SHP77 (cell line): ENCODE measurements at places on chromosomes 2 and 18.
A peak's percentile ranks its signal among the peaks of the same experiment; 100 is the strongest.

- no peak for DNase-seq
These were observed 112.0 kb upstream of the THOC1 start for GRCh38 chr18:379681-380330.

- DNase-seq, result no peak
These were observed 30.1 kb downstream of the CNGA3 start for GRCh38 chr2:98376301-98376910.

DNA sequence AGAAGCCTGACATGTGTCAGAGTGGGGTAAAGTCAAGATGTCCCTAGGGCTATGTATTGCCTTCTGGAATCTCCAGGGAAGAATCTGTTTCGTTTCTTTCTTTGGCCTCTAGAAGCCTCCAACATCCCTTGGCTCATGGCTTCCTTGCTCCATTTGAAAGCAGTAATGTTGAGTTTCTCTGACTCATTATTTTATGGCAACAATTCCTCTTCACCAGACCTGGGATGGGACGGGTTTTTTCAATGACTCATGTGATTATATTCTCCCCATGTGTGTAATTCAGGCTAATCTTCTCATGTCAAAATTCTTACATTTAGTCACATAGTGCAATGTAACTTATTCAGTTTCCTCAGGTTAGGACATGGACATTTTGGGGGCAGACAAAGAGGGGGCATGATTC lies 1038.6 kb downstream of the CBLN2 start:
- no peak for DNase-seq

GRCh38 chr18:11857177-11857887 lies 6.1 kb downstream of the CHMP1B start:
- DNase-seq, result peak; percentile 78

- DNase-seq, result no peak
These were observed 12.0 kb upstream of the DGUOK start for GRCh38 chr2:73914667-73915066.

DNA sequence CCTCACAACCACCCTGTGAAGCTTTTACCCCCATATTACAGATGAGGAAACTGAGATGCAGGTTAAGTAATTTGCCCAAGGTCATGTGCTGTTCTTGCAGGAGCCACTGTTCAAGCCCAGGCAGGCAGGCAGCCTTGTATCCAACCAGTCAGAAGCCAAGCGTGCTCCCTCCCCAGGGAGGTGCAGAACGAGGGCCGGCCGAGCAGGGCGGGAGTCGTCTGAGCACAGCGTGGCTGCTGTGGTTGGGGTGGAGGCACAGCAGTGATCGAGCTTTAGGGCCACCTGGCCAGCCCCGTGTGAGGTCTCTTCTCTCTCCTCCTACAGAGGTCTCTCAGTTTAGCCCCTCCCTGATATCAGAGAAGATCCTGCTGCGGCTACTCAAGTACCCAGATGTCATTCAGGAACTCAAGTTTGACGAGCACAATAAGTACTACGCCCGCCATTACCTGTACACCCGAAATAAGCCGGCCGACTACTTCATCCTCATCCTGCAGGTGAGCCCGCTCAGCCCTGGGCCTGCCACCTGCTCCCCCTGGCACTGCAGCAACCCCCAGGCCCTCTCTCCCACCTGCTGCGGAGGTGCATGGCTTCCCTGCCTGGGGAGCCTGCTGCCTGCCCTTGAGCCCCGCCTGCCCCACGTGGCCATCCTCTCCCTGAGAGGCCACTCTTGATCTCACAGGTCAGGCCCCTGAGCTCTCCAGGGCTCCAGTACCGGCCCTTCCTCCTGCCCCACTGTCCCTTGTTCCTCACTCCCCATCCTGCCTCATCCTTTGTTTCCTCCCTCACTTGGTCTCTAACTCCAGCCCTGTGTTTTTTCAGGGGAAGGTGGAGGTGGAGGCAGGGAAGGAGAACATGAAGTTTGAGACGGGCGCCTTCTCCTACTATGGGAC lies 17.1 kb upstream of the CNNM3 start:
- DNase-seq, result no peak

- DNase-seq, result no peak
These were observed 33.0 kb downstream of the CYRIA start for GRCh38 chr2:16632598-16632997.

- no peak for DNase-seq
These were observed 71.7 kb downstream of the KCTD1 start for GRCh38 chr18:26476697-26477096.

GRCh38 chr18:9782073-9782857 lies 74.2 kb downstream of the RAB31 start:
- DNase-seq, result no peak

- DNase-seq, result no peak
These were observed 76.8 kb downstream of the SOWAHC start for GRCh38 chr2:109690822-109691541.

DNA sequence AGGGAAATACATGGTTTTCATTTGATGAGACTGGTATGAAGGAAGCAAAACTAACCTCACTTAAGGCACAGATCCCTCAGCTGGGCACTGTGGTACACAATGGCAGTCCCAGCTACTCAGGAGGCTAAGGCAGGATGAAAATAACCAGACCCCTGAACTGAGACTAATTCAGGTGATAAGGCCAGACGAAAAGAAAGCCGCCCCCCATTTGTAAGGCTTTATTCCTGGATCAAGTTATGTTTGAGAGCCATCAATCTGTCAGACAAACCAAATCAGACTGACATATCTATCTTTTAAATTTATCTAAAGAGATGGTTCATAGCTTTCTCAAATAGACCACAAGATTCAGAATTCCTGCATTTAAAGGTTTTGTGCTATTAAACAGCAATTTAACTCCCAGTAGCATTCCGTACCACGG lies 4.1 kb downstream of the SRSF7 start:
- DNase-seq, result no peak

DNA sequence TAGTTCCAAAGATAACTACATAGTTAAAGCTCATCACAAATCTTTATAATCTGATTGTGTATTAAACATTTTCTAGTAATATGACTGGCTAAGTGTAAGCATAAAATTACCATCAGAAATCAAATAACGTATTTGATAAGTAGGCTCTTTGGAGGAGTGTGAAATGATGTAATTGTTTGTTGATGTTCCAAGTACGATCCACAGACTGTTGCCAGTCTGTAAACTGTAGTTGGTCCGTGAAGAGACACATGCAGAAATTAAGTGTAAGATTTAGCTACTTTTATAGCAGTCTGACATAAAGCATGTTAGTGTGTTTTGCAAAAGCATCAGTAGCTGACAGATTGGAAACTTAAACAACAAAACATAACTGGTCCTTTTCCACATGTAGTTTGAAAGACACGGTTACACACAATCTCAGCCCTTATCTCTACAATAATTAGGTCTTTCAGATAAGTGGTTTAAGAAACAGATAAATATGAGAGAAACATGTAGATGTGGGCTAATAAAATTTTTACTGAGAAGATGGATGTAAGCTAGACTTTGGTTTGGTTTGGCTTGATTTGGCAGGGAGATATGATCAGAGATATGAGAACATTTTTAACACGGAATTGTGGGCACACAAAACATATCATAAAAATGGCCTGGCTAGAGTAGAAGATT lies 115.0 kb upstream of the EPB41L5 start:
- DNase-seq, result no peak

DNA sequence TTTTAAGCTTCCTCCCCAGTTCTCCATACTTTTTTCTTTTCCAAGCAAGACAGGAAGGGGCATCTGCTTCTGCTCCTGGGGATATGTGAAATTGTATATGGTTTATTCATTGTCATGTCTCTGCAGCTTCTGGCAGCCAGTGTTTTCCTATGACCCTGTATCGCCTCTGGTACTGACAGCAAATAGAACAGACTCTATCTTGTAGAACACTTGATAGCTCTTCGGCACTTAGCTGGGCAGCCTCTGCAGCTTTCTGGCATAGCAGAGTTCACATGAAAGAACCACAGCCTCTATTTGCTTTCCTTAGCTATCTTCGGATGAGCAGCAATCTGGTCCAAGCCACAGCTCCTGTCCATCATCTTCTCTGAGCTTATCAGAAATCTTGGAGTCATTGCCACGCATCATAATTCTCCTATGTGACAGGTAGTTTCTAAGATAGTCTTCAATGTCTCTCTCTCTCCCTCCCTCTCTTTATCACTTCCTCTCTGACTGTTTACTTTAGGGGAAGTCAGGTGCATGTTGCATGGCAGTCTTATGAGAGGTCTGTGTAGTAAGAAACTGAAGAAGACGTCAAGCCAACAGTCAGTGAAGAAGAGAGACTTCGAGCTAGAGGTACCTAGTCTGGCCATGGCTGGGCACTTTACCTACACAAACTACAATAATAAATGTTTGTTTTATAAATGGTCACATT lies 627.7 kb upstream of the CDH2 start:
- no peak for DNase-seq

GRCh38 chr2:5977477-5977876 lies 285.3 kb downstream of the SOX11 start:
- DNase-seq, result no peak

DNA sequence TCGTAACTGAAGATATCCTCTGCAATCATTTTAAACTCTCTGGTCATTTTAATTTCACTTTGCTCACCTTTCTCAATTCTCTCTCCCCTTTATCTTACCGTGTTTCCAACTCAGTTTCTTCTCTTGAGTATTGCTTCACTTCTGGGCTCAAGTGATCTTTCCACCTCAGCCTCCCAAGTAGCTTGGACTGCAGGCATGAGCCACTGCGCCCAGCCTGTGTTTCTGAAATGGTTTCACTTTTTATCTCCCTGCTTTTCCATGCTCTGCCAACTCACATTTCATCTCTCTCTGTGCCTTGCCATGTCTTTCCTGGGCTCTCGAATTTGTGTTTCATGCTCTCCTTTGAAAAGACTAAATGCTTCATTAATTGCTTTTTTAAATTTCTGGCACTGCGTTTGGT lies 30.5 kb upstream of the TMEM131 start:
- no peak for DNase-seq

GRCh38 chr18:11071300-11071699 lies 78.1 kb downstream of the PIEZO2 start:
- DNase-seq, result no peak

- no peak for DNase-seq
These were observed 125.6 kb downstream of the PTRHD1 start for GRCh38 chr2:24667542-24667941.

DNA sequence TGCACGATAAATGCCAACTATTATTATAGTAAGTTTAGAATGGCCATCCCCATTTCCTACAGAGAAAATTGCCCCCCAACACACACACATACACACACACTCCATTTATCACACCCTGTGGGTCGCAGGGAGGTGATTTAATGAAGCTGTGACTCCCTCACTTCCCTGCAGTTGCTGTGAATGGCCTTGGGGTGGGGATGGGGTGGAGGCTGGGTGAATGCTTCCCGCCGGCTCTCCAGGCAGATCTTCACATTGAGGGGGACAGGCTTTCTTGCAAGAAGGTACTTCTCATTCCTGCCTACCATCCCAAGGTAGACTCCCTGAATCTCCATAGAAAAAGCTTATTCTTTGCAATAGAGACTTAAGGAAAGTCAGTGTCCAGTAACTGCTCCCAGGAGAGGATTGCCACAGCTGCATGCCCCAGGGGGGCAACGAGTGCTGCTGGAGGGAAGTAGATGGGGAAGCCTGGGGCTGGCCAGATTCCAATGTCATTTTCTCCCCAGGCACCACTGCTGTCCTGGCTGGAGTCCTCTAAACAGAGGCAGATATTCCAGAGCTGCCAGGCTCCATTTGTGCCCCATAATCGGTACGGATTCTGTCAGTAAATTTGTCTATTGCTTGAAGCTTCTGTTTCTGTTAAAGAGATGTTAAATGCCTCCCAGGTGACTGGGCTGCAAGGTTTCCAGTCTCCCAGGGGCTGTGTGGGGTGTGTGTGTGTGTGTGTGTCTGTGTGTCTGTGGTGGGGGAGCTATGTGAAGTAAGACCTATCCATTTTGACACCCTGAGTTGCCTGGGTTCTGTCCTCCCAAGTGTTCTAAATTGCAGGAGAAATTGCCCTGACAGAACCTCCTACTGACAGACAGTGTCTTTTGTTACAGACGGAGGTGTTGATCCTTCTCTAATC lies 265.5 kb downstream of the SRBD1 start:
- DNase-seq, result no peak

GRCh38 chr2:98730053-98730706 lies 752 bp downstream of the MGAT4A start:
- DNase-seq, result peak; percentile 55

DNA sequence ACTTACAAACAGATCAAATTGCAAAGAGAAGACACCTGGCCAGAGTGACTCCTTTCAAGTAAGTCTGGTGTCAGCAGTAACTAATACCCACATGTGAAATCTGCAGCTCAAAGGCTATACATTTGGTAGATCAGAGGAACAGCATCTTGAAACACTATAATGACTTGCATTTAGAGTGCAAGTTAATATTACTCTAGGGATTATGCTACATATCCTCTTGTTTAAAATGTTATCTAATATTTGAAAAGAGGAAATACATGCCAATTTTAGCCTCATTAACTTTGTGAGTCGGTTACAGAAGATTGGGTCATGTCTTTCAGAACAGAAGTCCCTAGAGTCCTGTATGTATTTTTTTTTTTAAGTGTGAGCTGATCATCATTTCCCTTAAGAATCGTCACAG lies 15.2 kb downstream of the LANCL1 start:
- no peak for DNase-seq

DNA sequence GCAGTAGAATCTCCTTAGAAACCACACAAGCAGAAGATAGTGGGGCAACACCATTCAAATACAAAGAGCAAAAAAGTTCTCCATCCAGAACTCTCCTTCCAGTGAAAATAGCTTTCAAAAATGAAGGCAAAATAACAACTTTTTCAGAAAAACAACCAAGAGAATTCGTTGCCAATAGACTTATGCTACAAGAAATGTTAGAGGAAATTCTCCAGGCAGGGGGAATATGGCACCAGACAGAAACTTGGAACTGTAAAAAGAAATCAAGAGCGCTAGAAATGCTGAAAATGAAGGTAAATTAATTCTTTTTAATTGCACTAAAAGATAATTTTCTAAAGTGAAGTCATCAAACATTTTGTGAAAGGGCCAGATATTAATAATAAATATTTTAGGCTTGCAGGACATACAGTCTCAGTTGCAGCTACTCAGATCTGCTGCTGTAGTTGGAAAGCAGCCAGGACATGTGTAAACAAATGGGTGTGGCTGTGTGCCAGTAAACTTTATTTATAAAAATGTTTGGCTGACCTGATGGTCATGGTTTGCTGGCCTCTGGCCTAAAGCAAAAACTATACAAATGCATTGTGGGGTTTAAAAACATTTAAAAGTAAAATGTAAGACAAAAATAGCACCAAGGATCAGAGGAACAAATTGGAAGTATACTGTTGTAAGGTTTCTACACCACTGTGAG lies 73.7 kb upstream of the TGFA start:
- DNase-seq, result peak; percentile 66

- no peak for DNase-seq
These were observed 35.0 kb downstream of the TMEFF2 start for GRCh38 chr2:192159736-192160135.

- DNase-seq, result no peak
These were observed 274.8 kb upstream of the HS6ST1 start for GRCh38 chr2:128593518-128593878.

GRCh38 chr2:195466427-195466826 lies 190.6 kb upstream of the SLC39A10 start:
- no peak for DNase-seq

DNA sequence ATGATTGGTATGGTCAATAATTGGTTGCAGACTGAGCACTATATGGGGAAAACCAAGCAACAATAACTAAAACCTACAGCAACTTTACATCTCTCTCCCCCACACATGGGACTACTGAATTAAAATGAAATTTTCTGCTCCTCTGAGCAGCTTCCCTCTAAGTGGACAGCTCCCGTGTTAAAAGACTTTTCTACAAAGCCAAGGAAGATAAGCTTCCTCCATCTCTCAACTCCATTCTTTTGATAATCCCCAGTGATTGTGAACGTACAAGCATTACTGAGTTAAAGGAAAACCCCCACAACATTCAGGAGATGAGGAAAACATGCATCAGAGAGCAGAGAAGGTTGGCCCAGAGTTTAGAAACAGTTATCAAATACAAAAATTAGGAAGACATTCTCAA lies 21.9 kb downstream of the CCBE1 start:
- no peak for DNase-seq
